ENCODE measurements at places on chromosomes 12 and 14.

GRCh38 chr12:38175538-38175937 lies 141.0 kb upstream of the ALG10B start:
- no peak for DNase-seq

- no peak for DNase-seq
These were observed 3.9 kb upstream of the BLOC1S1 start for GRCh38 chr12:55711786-55712553.

GRCh38 chr12:122311696-122312095 lies 45.4 kb upstream of the VPS33A start:
- DNase-seq, result no peak

DNA sequence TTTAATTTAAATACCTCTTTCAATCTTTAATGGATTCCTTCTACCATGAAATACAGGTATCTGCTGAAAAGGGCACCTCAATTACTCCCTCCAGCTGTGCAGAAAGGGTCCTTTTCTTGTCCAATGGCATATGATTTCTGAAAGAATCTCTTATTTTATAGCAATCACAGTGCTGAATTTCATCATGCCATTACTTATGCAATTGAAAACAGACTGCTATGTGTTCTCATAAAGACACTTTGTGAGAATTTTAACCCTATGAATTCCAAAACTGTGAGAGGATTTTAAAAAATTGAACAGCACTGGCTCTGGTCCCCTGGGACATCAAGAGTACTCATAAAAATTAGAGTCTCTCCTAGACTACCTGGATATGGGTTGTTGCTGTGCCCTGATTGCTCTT lies 45.9 kb upstream of the CNOT2 start:
- DNase-seq, result no peak

DNA sequence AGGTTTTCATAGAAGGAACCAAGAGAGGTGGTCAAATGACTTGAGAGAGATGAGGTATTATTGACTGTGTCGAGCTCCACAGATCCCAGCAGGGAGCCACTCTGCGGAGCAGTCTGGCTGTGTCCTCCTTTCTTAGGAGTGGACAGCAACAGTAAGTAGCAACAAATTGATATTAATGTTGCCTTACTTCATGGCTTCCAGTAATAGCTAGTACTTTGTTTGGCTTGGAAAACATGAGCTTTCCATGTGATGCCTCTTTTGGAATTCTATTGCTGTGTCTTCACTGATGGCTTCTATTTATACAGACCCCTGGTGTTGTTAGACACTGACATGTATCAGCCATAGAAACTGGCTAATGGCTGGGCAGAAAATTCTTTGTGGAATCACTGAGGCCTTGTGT lies 531.2 kb upstream of the CCDC196 start:
- no peak for DNase-seq

GRCh38 chr14:50260511-50260910 lies 29.1 kb upstream of the SOS2 start:
- DNase-seq, result no peak

DNA sequence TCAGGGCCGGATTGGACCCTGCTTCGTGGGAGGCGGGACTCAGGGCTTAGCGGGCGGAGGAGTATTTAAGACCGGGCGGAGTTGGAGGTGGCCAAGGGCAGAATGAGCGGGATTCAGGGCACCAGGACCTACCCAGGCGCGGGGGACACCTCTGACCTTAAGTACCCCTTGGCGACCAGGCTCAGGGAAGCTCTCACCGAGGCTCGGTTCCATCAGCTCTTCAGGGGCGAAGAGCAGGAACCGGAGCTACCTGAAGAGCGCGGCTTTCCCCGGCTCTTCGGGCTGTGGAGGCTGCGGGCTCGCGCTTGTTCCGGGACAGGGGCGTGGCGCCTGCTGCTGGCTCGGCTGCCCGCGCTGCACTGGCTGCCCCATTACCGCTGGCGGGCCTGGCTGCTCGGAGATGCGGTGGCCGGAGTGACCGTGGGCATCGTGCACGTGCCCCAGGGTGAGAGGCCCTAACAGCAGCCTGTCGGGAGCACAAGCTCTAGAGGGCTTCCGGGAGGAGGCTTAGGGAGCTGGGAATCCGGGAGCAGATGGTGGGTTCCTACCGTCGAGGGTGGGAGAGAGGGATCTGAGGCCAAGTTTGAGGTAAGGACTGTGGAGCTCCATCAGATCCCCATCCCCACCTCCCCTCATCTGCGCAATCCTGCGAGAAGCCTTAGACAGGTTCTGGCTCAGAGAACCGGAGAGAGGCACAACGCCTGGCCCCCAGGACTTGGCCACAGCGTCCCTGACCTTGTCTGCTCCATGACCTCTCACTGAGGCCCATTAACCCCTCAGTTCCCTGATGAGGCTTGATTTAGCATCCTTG lies 8.4 kb downstream of the ARHGEF25 start:
- no peak for DNase-seq

- DNase-seq, result no peak
These were observed 8.2 kb downstream of the ALDH1L2 start for GRCh38 chr12:105076098-105076497.

DNA sequence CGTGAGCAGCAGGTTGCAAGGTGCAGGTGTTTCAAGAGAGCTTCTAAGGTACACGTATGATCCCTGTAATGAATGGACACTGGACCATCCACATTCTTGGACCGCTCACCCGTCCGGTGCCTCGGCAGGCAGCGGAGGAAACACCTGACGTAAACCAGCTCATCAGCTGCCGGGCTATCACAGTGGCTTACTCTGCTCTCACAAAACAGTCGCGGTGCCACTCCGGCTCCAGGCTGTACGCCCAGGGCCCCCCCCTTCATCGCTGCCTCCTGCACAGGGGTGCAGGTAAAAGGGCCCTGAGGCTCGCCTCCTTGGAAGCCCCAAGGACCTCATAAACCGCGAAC lies 436 bp downstream of the VPS33A start:
- no peak for DNase-seq

- DNase-seq, result no peak
These were observed 648.2 kb upstream of the STXBP6 start for GRCh38 chr14:25698111-25698510.

- no peak for DNase-seq
These were observed 111.5 kb upstream of the KITLG start for GRCh38 chr12:88691811-88692210.

- DNase-seq, result no peak
These were observed 220.0 kb downstream of the RAD51B start for GRCh38 chr14:68039593-68039992.

All from activated gamma-delta T cell treated with Interleukin-2 at 50 U/mL for 16 hours (primary cell).